ENCODE measurements at places on chromosomes 12 and 14.

DNA sequence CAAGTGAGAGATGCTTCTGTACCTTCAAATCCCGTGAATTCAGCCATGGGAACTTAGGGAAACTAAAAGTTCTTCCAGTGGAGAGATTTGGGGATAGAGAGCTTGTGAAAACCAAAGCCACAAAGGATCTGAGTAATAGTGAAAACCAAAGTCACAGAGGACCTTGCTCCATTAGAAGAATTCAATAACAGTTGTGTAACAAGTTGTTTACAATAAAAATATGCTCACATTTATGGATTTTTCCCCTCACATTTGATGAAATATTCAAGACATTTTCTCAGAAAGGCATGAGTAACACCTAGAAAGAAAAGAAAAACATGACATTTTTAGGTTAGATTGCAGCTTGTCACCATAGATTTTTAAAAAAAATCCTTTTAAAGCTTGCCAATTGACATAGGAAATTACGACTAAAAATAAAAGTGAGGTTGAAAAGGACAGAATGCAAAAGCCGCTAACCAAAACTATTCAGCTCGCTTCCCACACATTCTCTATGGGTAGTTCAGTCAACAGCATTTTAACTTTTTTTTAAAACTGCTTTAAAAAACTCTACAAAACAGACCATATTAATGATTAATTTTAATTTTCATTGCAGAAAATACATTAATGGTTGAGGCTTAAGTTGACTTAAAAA, 113.2 kb downstream of the CAND1 start:
- DNase-seq = no peak

- no peak for DNase-seq
Observed at GRCh38 chr14:50095895-50096294, 20.5 kb downstream of the VCPKMT start.

DNA sequence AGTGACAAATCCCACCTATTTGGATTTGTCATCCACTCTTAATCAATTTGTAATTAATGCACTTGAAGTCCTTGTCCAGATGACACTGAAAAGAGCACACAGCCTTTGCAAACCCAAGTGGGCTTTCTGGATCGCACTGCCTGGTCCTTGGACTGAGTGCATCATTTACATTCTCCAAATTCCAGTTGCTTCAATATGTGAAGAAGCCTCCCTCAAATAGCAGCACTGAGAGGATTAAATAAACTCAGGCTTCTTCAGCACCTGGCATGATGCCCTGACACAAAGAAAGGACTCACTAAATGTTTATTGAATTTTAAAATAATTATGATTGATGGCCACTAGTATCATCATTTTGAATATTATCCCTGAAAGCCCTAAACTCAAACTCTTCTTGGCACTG, 496.5 kb downstream of the VRK1 start:
- no peak for DNase-seq

DNA sequence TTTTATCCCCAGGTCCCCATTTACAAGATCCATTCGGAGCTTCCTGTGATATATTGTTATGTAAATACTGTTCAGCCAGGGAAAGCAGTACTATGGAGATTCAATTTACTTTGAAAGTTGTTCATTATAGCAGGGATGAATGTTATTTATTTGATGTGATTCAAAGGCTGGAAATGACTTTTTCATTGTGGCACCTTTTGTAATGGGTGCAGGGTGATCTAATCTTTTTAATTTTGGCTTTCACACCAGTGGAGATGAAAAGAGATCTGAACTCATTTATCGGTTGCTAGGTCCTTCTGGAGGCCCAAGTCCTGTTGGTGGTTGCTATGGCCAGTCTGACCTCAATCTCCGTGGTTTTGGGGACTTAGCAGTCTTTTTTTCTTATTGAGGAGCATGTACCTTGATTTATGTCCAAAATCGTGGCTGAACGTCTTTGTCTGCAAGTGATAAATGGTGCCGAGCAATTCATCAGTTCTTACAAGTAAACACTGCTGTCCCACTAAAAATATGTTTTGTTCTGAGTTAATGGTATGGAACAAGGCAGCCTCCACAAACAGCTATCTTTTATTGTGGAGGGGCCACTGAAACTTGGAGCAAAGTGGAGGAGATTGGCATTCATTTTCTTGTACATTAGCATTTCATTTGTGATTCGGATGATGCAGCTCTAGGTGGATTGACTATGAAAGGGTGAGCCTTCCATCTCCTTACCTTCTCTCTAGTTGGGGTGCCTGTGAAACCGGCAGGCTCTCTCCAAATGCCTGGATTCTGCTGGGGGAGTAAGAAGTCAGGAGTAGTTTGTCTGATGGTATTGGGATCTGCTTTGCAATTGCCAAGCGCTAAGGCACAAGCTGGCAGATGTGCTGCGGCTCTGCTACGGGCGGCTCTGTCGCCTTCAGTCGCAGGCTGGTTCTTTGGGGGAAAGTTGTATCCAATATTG, 2.0 kb downstream of the RMST start:
- no peak for DNase-seq

DNA sequence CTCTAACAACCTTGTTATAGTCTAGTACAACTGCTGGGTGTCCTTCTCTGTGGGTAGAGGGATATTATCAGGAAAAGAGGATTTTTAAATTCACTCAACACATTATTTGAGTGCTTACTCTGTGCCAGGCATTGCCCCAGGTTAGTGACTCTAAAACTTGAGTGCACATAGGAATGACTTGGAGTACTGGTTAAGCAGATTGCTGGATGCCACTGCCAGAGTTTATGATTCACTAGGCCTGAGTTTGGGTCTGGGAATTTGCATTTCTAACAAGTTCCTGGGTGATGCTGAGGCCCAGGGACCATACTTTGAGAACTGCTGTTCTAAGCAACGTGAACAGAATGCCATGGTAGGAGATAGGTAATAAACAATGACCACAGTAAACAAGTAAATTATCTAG, 96.6 kb downstream of the CFAP54 start:
- DNase-seq = no peak

DNA sequence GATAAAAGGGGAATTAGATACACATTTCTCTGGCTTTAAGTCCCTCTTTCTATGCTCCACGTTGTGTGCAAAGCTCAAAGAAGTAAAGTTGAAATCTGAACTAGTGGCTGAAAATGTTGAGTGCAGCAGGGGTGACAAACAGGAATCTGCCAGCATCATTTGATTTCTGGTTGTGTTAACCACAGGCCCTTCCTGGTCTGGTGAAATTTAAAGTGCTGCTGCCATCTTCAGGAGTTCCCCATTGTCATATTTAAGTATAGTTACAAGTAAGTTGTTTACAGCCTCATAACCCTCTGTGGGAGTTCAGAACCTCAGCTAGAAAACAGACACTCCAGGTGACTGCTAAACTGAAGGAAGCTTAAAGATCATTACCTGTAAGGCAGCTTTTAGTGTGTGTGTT, 90.9 kb upstream of the CCDC196 start:
- no peak for DNase-seq

GRCh38 chr12:46177837-46178608, 90.8 kb downstream of the SLC38A1 start:
- DNase-seq = no peak

DNA sequence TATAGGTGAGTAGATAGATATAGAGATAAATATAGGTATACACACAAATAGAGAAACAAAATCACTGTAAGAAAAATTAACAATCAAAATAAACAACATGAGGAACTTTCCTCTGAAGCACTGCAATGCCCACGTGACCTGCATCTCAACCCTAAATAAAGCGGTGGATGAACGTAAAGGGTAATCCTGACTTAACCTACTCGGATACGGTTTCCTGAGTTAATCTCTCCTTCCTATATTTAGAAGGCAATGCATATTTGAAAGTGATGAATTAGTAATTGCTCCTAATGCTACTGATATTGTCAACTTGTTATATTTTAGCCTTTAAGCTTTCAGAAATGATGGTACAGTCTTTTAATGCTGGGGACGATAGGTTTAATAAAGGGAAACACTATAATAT, 221.4 kb downstream of the ITPR2 start:
- DNase-seq = no peak

DNA sequence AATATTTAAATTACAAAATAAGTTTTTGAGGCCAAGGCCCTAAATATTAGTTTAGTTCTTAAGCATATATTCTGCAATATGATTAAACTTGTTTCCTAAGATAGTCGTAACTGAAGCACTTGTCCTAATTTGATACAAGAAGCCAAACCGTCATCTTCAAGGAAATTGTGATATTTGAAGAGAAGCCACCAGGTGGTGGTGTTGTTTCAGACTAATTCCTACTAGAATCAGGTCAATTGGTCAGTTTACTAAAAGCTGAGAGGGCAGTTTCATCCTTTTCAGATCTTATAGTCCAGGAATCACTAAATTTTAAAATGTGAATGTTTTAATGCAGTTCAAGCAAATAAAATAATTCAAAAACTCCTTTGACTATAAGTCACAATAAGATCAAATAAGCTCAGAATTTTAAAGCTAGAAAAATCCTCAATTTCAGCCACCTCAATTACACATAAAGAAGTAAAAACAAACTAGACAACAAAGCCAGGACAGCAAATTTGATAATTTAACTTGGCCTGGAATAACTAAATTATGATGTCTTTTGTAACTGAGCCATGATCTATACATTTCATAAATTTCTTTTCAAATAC, 7.1 kb upstream of the ARL1 start:
- DNase-seq = peak; percentile 14

GRCh38 chr14:63262446-63262845, 56.3 kb downstream of the GPHB5 start:
- no peak for DNase-seq

- no peak for DNase-seq
Observed at GRCh38 chr12:79006306-79006705, 141.7 kb downstream of the SYT1 start.

Data from heart left ventricle (tissue), 16 donors.